WTC11 (cell line): ENCODE measurements at places on chromosomes 4 and X. TPM values are rescaled to one million over a fixed set of nuclear protein-coding genes. Genes with fewer than 3 reads are reported as not detected.

The EDA2R gene
- 9.1 to 11.9 TPM (median 9.3 TPM) in 3 replicates for total RNA-seq

The ZAR1 gene
- total RNA-seq = 0.87 to 1.4 TPM (median 0.89 TPM) in 3 replicates

The FAM9B gene
- total RNA-seq = not detected in 3 replicates

- DNase-seq = no peak
- no peaks in the 10 kb centered on the region for H3K27me3 ChIP-seq
- H3K27ac ChIP-seq = no peak overlapping the region
- peaks cover 18% of the 10 kb centered on the region for H3K36me3 ChIP-seq
- peaks cover 15% of the 10 kb centered on the region for H3K4me1 ChIP-seq
- H3K4me3 ChIP-seq = no peak overlapping the region
Observed at GRCh38 chr4:475962-476361, 23.0 kb downstream of the ZNF721 start.

- no peak for DNase-seq
- H3K27ac ChIP-seq = no peak overlapping the region
- no peak overlapping the region for H3K4me3 ChIP-seq
- H3K27me3 ChIP-seq = no peaks in the 10 kb centered on the region
- no peaks in the 10 kb centered on the region for H3K36me3 ChIP-seq
Observed at GRCh38 chr4:123449780-123450179, 53.2 kb downstream of the SPRY1 start.

GRCh38 chrX:21741869-21742701 lies 15.8 kb downstream of the SMPX start:
- H3K36me3 ChIP-seq = no peaks in the 10 kb centered on the region
- H3K4me3 ChIP-seq = no peak overlapping the region
